ENCODE measurements at places on chromosomes 1 and 21.

DNA sequence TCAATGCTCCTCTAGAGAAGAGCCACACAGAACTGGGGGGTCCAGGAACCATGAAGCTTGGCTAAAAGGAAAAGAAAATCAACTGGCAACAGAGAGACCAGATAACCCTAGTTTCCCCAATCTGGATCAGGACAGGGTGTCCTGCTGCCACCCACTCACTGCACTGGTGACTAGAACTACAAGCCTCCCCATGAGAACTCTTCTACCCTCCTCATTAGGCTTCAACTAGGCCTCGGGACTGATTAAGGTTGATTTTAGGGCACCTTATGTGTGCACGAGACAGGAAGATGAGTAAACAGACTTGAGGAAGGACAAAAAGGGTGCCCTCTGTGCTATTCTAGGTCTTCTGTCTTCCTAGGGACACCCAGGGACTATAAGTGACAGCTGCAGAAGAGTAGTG, 2.3 kb upstream of the SF3B4 start:
- DNase-seq, result no peak

DNA sequence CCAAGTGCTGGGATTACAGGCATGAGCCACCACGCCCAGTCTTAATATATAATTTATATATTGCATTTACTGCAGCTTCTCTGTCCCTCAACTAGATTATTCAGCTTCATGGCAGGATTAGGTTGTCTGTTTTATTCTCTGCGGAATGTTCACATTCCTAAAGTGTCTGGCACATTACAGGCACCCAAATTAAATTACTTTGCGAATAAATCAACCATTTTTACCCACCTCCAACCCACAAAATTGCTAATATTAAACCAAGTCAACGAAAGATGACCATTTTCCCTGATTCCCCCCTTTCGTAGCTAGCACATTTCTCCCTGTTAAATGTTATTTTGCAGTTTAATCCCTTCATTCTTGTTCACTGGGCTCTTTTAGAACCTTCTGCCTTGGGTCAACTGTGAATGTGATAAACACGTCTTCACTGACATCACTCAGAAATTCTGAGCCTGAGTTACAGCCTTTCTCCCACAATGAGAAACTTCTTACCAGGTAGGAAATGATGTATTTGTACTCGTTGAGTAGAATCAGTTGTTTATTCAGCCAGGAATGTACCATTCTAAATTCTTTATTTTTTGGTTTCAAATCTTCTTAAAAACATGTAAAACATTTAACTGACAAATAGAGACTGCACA, 35.9 kb downstream of the THAP3 start:
- DNase-seq, result no peak

GRCh38 chr1:228315484-228315944, 91.1 kb downstream of the TRIM11 start:
- no peak for DNase-seq

DNA sequence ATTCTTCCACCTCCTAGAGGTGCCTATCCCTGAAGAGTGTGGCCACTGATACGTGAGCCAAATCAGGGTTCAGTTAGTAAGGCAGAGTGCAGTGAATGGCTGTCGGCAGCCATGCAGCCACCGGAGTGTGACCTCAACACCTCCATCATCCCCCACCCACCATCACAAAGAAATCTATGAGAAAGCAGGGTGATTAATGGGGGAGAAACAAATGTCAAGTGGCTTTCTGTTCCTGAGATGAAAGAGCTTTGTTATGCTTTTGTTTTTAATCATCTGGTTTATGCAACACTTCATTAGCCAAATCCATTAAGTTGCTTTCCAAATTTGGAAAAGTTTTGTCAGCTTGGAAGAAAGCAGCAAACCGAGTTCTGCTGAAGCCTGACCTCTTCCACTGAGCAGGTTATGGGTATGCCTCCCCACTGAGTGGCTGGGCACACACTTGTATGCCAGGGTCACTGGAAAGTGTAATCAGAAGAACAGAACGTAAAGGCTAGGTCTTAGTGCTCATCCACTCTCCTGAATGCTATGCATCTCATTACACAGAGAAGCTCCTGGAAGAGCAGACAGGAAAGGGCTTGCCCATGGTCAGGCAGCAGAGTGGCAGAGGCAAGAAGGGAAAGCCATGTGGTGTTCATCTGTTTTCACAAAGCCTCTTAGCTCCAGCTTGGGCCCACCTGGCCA, 57.1 kb upstream of the ATP1B1 start:
- DNase-seq, result no peak

GRCh38 chr1:112985123-112985522, 29.1 kb upstream of the SLC16A1 start:
- no peak for DNase-seq

DNA sequence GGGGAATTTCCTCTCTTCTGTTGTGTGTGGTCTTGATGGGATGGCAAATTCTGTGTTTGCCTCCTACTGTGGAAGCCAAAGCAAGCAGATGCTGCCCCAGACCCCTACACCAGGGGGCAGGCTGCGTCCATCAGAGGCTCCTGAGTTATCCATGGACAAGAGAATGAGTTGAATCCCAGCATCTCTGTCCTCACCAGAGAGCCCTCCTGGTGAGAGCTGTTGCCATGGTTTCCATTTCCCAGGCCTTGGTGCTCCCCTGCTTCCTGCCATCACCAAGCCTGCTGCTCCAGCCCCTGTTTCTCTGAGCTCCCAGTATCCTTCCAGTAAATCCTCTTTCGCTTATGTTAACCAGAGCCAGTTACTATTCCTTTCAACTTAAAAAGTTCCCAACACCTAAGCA, 20.4 kb upstream of the GNG12 start:
- DNase-seq, result no peak

DNA sequence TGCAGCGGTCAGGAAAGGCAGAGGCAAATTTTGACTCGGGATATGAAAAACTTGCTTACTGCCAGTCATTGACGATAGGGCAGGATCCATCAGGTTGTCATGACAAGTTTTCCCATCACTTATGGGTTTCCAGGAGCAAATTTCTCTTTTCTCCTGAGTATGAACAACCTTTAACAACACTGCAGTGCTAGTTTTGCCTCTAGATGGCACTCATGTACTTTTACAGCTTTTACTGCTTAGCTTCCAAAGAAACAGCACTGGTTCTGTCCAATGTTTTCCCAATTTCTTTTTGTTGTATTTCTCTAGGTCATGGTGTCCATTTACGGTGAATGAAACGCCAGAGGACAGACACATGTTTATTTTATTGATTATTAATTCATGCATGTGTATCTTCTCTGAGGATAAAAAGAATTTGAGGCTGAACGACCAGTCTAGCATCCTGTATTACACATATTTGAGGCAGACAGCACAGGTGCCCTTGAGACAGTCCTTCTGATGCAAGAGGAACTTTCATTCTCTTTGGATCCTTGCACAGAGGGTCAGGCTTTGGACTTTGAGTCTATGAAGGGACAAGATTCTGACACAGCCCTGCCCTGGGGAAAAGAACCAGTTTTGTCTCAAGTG, 112.3 kb upstream of the TRABD2B start:
- no peak for DNase-seq

DNA sequence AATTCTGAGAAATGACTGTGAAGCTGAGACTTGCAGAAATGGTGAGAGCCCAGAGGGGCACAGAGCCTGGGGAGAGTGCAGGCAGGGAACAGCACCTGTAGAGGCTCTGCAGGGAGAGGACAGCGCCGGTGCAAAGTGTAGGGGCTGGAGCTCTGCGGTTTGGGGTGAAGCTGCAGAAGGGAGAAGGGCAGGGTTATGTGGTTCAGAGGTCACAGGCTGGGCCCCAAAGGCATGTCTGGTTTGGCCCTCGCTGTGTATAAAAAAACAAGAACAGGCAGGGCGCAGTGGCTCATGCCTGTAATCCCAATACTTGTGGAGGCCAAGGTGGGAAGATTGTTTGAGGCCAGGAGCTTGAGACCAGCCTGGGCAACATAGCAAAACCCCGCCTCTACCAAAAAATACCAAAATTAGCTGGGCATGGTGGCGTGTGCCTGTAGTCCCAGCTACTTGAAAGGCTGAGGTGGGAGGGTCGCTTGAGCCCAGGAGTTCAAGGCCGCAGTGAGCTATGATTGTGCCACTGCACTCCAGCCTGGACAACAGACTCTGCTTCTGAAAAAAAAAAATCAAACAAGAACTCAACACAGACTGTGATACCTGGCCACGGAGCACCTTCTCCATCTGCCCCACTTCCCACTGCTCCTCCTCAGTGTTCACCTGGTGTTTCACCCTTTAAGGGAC, 29.1 kb downstream of the SERINC2 start:
- DNase-seq, result no peak

GRCh38 chr1:199472018-199472417, 555.5 kb upstream of the NR5A2 start:
- DNase-seq, result no peak

DNA sequence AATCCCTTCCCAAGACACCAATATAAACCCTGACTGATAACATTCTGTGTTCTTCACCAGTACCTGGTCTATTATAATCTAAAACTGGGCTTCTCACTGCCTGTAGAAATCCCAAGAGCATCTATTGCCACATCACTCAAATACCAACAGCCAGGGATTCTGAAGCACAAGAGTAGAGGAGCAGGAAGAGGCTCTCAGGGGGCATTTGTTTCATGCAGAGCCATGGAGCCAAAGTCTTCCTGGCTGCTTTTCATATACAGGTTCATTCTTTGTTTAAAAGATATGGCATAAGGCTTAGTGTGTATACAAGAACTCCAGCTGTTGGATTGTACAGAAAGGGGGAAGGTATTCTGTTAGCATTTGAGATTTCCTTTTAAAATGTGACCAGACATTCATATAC, 38.2 kb upstream of the USH2A start:
- no peak for DNase-seq
